Stimulated activated CD8-positive, alpha-beta memory T cell treated with anti-CD3 and anti-CD28 coated beads, Interleukin-7, amount 100 ng/mL, for 24 hours (primary cell): ENCODE measurements at places on chromosomes 12 and 14.

GRCh38 chr14:61104358-61104757 is 123.3 kb downstream of the SLC38A6 start:
- no peak for DNase-seq

GRCh38 chr12:108930756-108931155 is 50.9 kb downstream of the DAO start:
- no peak for DNase-seq

DNA sequence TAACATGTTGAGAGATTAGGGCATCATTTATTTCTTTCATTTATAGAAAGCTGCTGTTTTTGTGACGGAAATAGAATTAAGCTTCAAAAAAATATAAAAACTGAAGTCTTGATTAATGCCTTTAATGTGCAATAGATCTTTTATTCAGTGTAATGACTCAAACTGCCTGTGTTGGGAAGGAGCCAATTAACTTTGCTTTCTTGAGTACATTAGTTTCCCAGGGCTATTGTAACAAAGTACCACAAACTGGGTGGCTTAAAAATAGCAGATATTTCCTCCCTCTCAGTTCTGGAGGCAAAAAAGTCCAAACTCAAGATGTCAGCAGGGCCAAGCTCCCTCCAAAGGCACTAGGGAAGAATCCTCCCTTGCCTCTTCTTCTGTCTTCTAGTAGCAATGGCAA is 36.6 kb downstream of the EID3 start:
- no peak for DNase-seq

DNA sequence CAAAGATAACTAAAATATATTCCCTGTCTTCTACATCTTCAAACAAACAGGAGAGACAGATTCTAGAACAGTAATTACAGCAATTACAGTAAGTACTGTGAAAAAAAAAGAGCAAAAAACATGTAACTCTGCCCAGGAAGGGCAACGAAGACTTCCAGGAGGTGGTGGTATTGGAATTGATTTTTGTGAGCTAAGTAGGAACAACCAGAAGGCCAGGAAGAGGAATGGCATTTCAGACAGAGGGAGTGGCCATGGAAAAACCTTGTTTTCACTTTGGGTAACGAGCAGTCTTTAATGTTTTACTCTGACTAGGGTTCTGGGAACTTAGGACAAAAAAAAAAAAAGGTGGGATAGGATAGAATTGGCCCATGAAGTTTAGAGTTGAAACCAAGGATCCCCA is 196.3 kb upstream of the PLEKHG7 start:
- no peak for DNase-seq

GRCh38 chr12:48765753-48766162 is 23.1 kb downstream of the ADCY6 start:
- DNase-seq, result no peak

DNA sequence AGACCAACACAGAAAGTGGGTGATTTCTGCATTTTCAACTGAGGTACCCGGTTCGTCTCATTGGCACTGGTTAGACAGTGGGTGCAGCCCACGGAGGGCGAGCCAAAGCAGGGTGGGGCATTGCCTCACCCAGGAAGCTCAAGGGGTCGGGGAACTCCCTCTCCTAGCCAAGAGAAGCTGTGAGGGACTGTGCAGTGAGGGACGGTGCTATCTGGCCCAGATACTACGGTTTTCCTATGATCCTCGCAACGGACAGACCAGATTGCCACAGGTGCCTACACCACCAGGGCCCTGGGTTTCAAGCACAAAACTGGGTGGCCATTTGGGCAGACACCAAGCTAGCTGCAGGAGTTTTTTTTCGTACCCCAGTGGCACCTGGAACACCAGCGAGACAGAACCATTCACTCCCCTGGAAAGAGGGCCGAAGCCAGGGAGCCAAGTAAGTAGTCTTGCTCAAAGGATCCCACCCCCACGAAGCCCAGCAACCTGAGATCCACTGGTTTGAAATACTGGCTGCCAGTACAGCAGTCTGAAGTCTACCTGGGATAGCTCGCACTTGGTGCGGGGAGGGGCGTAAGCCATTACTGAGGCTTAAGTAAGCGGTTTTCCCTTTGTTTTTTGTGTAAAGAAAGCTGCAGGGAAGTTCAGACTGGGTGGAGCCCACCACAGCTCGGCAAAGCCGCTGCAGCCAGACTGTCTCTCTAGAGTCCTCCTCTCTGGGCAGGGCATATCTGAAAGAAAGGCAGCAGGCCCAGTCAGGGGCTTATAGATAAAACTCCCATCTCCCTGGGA is 25.5 kb upstream of the NAA30 start:
- DNase-seq, result no peak

GRCh38 chr12:32505067-32505945 is 105.9 kb downstream of the FGD4 start:
- DNase-seq, result no peak

GRCh38 chr12:33265033-33265731 is 174.4 kb downstream of the SYT10 start:
- DNase-seq, result no peak

- DNase-seq, result no peak
These were observed 340.6 kb downstream of the SEC23A start for GRCh38 chr14:38762426-38762825.

- no peak for DNase-seq
These were observed 614 bp upstream of the MARK3 start for GRCh38 chr14:103384450-103385151.

GRCh38 chr12:24201258-24201970 is 251.9 kb upstream of the SOX5 start:
- DNase-seq, result no peak

GRCh38 chr12:116366456-116366776 is 88.9 kb upstream of the MED13L start:
- DNase-seq, result no peak

GRCh38 chr14:25103271-25103670 is 53.3 kb upstream of the STXBP6 start:
- no peak for DNase-seq

- DNase-seq, result no peak
These were observed 55.1 kb downstream of the CMAS start for GRCh38 chr12:22100958-22101748.

DNA sequence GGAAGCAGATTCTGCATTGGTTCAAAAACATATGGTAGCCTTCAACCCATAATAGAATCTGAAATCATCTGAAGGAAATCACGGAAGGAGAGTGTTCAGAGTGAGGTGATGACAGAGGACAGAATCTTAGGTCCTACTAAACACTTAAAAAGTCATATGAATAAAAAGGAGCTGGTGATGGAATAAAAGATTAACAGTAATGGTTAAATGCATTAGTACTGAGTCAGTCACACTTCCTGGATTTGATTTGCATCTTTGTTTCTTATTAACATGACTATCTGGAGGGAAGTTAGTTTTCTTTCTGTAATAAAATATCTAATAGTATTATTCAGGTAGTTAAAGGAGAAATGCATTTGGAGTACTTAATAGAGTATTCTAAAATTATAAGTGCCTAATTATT is 296.3 kb upstream of the ATXN7L3B start:
- no peak for DNase-seq

GRCh38 chr12:66032739-66033138 is 97.8 kb downstream of the LLPH start:
- DNase-seq, result no peak

- DNase-seq, result no peak
These were observed 3.5 kb downstream of the HMGA2 start for GRCh38 chr12:65827827-65828231.

GRCh38 chr12:108099778-108100489 is 29.2 kb upstream of the WSCD2 start:
- DNase-seq, result no peak

DNA sequence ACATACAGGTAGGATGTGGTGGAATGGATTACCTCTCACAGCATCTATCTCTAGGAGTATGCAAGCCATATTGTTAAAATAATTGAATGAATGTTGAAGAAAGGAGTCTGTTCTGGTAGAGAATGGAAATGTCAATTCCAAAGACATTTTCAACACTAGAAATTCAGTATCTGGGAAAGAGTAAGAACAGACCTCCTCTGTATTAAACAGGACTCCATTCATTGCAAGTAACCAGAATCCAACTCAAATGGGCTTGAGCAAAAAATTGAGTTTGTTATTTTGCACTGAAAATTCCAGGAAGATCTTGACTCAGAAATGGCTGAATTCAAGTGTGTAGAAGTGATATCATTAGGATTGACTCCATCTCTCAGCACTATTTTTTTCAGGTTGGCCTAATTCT is 168.1 kb downstream of the C12orf42 start:
- no peak for DNase-seq

DNA sequence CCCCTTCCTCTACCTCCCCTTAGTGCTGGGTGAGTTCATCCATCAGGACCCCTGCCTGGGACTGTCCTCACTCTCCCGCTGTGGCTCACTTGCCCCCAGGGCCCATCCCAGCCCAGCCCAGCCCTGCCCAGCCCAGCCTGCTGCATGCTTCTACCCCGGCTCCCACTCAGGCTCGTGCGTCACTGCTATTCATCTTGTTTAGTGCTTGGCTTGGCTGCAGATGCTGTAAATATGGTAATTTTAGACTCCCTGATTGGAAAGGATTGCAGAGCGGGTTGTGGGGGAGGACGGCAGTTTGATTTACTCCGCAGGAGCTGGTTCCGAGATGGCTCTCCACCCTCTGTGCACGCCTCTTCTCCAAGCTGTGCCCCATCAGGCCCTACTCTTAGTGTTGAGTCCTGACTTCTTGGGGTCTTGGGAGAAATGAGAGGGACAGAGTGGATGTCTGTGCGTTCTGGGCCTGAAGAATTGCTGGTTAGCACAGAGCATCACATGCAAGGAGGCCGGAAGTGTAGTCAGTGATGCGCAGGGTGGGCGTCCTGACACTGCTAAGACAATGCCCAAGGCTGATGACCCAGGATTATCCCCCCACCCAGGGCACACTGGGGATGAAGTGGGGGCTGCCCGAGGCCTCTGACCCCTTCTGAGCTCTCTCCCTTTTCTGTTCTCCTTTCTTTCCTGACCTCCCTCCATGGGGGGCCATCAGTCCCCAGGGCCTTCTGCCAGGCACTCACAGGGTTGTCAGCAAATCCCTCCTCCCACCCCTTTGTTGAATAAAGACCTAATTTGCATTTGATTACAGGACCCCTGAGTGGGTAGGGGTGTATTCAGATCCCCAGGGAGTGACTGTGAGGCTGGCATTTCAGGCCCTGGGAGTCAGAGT is 244.4 kb downstream of the ZFP36L1 start:
- DNase-seq, result no peak

GRCh38 chr12:92486443-92487137 is 216.2 kb upstream of the PLEKHG7 start:
- DNase-seq, result no peak

DNA sequence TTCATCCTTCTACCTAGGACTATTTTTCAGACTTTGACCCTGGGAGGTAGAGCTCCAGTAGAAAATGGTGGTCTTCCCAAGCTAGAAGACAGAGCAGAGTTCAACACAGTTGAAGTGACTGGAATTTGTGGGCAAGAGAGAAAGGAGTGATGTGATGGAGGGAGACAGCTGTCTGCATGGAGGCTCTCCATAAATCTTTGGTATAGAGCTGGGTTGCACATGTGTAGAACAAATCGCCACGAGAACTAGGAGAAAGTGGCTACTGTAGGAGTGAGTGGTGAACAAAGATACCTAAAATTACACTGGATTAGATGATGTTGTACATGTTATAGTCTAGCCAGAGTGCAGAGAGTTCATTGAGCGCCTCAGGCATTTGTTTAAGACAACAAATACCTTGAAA is 14.5 kb downstream of the GPR135 start:
- DNase-seq, result no peak

- no peak for DNase-seq
These were observed 580.2 kb downstream of the MED13L start for GRCh38 chr12:115697340-115697739.

DNA sequence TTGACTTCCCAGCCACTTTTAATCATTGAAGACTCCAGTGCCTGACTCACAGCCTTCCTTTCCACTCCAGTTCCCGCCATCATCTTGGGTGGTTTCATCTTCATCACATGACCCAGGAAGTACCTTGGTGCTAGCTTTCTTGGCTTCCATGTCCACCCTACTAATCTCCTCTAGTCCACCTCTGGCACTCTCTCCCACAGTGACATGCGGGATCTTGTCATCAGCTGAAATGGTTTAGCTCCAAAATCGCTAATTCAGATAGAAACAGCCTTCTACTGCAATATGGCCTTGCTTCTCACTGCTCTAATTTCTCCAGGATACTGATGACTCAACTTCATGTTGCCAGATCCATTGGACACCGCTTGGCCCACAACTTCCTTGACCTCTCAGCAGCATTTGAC is 24.5 kb downstream of the WDR20 start:
- no peak for DNase-seq

DNA sequence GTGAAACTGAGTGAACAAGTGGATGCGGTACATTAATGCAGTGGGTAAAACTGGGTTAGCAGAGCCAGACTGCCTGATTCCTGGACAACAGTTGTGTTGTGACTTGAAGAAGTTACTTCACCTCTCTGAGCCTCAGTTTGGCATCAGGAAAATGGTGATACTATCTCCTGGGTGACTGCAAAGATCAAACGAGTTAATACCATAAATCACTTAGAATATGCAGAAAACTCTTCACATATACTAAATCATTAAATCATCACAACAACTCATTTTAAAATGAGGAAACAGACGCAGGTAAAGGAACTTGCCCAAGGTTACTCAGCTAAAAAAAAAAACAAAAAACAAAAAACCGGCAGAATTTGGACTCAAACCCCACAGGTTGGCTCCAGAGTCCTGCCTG is 811 bp downstream of the MTERF2 start:
- DNase-seq, result no peak

DNA sequence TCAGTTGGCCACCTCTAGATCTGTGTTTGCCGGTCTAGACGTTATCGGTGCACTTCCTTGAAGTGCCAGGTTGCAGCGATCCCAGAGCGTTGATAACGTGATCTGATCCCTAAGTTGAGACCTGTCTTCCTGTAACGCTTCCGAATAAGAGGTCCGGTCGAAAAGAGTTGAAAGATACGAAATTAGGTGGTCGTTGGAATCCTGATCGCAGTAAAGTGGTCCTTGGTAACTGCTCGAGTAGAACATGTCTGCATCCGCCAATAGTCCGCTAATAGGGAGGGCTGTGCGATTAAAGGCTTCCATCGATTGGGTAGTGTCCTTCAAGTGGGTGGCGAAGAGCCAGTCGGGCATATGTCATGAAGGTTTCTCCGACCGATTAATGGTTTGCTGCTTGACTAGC is 2.7 kb downstream of the SRSF5 start:
- no peak for DNase-seq

DNA sequence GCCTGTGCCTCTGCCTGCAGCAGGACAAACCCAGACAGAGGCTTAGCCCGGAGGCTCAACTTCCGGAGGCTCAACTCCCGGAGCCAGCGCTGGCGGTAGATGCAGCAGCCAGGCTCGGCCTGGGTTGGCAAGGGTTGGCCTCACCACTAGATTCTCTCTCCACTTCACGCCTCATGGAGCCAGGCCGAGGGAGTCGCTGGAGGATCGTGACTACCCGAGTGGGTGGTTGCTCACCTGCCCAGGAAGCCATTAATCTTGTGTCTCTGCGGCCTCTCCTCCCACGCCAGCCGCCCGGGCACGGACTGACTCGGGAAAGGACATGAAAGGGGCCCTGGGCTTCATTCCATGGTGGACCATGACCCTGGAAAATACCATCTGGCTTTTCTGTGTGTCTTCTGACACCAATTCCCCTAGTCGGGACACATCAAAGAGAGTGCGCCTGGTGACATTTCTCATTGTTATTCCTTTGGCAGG is 20.8 kb downstream of the ESRRB start:
- DNase-seq, result no peak

GRCh38 chr14:52951681-52952554 is 1.1 kb upstream of the FERMT2 start:
- DNase-seq, result no peak
